Activated effector memory CD4-positive, alpha-beta T cell treated with Interleukin-2 at 50 U/mL for 16 hours (primary cell): ENCODE measurements at places on chromosomes 1 and 21.

GRCh38 chr1:21956720-21957552 lies 19.8 kb upstream of the HSPG2 start:
- DNase-seq = peak; percentile 54

- DNase-seq = no peak
Observed at GRCh38 chr1:91816031-91816430, 69.9 kb downstream of the TGFBR3 start.

DNA sequence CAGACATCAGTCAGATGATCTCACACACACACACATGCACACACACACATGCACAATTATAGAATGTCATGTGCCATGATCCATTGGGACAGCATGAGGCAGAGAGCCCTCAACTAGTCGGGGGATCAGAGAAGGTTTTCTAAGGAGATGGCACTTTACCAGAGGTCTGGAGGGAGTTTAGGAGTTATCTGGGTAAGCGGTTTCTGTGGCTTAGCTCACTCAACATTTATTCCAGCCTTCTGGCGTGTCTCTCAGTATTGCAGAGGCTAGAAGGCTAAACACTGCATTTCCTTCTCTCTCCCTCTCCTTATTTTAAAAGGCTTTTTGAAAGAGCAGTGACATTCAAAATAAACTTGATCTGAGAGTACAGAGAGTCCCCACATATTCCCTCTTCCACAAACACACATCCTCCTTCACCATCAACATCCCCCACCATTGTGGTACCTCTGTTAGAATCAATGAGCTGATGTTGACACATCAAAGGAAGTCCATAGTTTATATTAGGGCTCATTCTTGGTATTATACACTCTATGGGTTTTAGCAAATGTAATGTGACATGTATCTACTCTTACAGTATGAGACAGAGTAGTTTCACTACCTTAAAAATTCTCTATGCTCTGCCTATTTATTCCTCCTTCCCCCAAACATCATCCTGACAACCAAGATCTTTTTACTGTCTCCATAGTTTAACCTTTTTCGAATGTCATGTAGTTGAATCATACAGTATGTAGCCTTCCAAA lies 9.0 kb upstream of the PLA2G2A start:
- DNase-seq = no peak

- no peak for DNase-seq
Observed at GRCh38 chr1:84377480-84378095, 20.7 kb upstream of the DNASE2B start.

GRCh38 chr1:116738673-116739370 lies 15.4 kb upstream of the CD2 start:
- no peak for DNase-seq

- DNase-seq = no peak
Observed at GRCh38 chr1:145849356-145850160, 4.1 kb downstream of the NUDT17 start.

DNA sequence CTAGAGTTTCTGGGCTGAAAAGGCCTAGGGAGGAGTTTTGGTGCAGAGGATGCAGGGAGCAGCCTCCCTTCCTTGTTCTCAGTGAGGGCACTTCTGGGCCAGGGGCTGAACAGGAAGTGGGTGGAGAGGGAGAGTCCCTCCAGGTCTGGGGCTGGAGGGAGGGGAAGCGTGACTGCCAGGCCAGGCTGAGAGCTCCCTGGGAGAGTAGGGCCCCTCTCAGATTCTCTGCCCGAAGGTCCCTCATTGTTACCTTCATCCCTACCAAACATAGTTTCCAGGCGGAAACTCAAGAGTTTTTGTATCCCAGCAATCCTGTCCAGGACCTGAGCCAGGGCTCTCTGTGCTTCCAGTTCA lies 36.8 kb downstream of the CITED4 start:
- no peak for DNase-seq

- DNase-seq = no peak
Observed at GRCh38 chr1:193256019-193256418, 69.6 kb upstream of the B3GALT2 start.

- no peak for DNase-seq
Observed at GRCh38 chr1:10626131-10626731, 151.5 kb downstream of the PEX14 start.

DNA sequence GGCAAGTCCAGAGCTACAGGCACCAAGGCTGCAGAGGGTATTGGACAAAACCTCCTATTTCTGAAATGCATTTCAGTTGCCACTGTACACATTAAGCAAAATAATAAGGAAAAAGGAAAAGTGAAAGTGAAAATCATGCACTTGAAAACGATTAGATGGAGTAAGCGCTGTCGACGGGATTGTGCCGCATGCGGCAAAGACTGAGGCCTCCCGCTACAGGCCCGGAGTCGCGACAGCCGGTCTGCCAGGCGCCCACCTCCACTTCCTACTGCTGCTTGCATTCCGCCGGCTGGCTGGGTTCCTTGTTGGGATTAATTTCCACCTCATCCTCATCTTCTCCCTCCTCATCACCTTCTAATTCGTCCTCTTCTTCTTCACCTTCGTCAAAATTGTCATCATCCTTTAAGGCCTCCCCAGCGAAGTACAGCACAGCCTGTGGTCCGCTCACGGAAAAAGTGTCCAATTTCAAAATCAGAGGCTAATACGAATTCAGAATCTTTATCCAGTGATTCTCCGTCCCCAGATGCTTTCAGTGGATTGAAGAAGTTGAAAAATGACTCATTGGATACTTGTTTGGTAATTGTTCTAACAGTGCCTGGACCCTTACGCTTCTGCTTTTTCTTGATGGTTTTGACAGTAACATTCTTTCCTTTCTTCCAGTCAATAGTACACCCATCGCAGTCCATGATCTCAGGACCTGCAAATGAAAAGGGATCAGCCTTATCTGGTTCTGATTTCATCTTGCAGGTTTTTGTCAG lies 38.0 kb downstream of the CD58 start:
- no peak for DNase-seq

- DNase-seq = no peak
Observed at GRCh38 chr21:35720208-35720731, 340.1 kb downstream of the SETD4 start.

GRCh38 chr1:91099746-91100621 lies 78.1 kb upstream of the ZNF644 start:
- DNase-seq = no peak

DNA sequence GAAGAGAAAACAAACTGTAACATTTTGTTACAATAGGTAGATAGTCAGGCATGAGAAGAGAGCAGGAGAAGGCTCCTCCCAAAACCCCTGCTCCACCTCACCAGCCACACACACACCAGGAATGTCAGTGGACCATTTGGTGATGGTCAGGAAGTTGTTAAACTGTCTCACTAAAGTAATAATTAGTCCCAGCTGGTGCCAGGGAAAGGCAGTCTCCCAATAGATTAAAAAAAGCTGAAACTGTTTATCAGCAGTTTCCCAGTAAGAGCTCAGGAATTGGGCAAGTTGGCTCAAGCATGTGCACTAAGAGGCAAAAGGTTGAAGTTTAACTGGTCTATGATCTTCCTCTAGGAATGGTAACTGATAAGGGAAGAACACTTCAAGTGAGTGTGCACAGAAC lies 249.6 kb downstream of the COL11A1 start:
- DNase-seq = no peak

DNA sequence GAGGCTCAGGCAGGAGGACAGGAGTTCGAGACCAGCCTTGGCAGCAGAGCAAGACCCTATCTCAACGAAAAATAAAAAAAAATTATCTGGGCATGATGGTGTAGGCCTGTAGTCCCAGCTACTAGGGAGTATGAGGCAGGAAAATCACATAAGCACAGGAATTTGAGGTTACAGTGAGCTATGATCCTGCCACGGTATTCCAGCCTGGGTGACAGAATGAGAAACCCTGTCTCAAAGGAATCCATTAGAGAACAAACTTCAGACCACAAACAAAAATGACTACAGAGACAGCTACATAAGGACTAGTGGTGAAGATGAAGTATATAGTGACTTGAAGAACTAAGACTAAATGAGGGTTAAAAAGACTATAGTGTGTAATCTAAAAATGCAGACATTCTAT lies 233.1 kb downstream of the RERE start:
- no peak for DNase-seq

- DNase-seq = no peak
Observed at GRCh38 chr1:222931023-222931422, 116.2 kb downstream of the DISP1 start.
